ENCODE measurements at places on chromosomes 3 and 15.
A peak's percentile ranks its signal among the peaks of the same experiment; 100 is the strongest.

- peak; percentile 16 for DNase-seq
These were observed 2.6 kb upstream of the CEMIP start for GRCh38 chr15:80776420-80777045.

DNA sequence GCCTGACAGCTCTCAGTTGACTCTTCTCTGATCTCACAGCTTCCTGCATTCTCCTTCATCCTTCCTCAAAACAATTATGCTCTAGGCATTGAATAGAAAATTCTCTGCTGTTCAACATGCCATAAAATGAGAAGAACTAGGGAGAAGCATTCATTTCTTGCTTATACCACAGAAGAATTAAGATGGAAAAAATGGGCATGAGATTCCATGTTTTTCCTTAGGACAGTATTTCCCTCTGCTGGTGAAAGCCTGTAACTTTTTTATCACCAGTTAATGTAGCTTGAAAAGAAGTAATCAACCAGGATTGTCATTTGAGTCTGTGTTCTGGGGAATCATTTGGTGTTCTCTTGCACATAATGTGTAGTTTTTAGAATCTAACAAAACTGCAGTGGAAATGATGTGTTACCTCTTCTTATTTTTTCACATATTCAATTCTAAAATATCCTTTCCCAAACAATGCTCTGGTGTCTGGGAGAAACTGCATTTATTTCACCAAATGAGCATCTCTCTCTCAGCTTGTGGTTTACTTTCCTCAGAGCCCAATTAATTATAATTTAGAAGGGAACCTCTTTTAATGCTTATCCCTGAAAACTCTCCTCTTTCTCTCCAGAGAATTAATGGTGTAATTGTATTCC lies 92.8 kb upstream of the DCBLD2 start:
- no peak for DNase-seq

GRCh38 chr15:74978503-74978902 lies 16.9 kb upstream of the SCAMP5 start:
- no peak for DNase-seq

GRCh38 chr3:175535351-175535750 lies 676.2 kb downstream of the NAALADL2 start:
- DNase-seq = no peak

DNA sequence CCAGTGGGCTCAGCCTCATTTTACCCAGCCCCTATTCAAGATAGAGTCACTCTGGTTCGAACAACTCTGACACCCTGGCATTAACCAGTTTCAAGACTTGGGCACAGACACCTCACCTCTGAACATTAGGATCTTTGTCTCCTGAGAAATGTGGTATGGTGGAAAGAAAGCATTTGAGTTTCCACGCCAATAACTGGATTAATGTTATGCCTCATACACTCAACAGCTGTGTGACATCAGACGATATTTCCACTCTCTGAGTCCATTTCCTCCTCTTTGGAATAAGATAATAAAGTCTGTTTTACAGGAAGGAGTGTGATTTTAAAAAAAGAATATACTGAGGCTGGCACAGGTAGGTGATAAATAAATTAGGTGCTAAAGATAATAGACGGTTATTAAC lies 121.3 kb upstream of the CHL1 start:
- no peak for DNase-seq

DNA sequence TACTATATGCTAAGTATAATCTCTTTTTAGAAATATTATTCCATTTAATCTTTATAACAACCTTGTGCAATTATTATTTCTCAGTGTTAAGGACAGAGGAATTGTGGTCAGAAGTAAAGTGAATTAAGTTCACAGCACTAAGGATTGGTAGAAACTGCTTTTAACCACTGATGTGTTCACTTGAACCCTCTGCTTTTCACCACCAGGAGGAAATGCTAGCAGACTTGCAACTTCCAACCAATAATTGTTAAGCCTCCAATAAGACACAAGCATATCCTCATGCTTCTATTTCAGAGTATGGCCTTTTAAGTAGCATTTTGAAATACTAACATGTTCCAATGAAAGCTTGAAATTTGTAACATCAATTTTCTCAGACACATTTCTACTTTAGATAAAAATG lies 527.4 kb downstream of the SI start:
- DNase-seq = no peak

- DNase-seq = no peak
These were observed 50.2 kb downstream of the HHLA2 start for GRCh38 chr3:108346301-108347227.

DNA sequence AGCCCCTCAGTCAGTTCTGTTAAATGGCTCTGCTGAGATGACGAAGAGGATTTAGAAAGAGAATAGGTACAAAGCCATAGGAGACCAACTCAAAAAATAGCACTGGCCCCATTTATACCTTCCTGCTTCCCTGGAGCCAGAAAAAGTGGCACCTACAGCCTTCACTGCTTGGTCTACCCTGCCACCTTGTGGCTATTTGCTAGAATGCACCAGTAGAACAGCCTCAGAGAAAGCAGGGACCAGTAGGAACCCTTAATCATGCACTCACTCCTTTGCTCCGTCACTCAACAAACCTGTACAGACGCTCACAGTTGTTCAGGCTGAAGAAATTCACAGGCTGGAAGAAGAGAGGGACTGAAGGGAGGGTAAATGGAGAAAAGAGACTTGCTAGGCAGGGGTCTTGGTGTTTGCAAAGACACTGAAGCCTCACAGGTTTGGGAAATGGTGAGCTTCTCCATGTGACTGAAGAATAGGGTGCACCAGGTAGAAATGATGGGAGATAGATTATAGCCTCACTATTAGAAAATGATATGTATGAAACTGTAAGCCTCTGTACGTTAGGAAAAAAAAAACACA lies 12.1 kb upstream of the RTP2 start:
- peak; percentile 4 for DNase-seq

DNA sequence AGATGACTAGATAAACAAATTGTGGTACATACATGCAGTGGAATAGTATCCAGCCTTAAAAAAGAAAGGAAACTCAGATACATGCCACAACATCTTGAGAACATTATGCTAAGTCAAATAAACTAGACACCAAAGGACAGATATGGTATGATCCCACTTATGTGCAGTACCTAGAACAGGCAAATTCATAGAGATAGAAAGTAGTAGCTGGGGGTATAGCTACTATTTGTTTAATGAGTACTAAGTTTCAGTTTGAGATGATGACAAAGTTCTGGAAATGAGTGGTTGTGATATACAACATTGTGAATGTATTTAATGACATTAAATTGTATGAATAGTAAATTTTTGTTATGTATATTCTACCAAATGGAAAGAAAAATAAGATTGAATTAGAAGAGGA lies 477.2 kb upstream of the CFAP20DC start:
- DNase-seq = no peak

Data from amygdala (tissue), 56 donors.